ENCODE measurements at places on chromosomes 7 and 10. TPM values are rescaled to one million over a fixed set of nuclear protein-coding genes. Genes with fewer than 3 reads are reported as not detected.

- no peak for DNase-seq
These were observed 99.5 kb downstream of the ELFN1 start for GRCh38 chr7:1769286-1770200.

- DNase-seq = no peak
These were observed 25.3 kb downstream of the TARP start for GRCh38 chr7:38248069-38248567.

DNA sequence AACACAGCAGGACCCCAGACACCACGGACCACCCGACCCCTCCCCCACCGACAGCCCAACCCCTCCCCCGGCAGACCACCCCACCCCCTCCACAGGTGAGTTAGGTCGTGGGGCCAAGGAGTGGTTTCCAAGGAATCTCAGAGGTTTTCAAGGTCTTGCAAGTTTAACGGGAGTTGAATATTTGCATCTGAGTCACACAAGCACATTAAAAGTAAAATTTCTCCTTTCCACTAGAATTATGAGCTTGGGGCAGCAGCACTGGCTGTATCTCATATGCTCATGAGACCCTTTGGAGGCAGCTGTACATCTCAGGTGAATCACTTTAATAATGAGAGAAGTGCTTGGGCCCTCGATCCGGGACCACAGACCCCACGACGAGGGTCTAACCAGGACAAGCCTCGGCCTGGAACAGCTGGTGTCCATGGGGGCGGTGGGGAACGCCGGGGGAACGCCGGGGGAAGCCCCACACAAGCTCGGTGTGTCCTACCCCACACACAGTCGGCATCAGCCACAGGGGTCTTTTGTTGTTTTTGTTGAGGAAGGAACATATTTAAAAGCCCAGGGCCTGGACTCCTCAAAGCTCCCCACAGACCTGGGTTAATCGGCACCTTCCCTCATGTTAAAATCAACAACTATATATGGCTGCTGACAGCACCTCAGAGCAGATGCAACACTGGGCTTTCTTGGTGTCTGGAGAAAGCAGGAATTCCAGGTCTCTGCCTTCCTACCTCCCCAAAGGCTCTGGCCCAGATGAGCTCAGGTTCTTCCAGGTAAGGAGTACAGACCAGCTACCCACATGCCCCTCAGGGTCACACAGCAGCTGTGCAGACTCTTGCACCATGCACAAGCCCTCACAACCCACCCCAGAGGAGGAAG, 130.3 kb downstream of the DIP2C start:
- no peak for DNase-seq

- no peak for DNase-seq
These were observed 30.6 kb upstream of the C10orf120 start for GRCh38 chr10:122730238-122730637.

The MYO3A gene
- 0.10 TPM for total RNA-seq

GRCh38 chr7:125820495-125820894, 890.9 kb upstream of the POT1 start:
- DNase-seq = no peak

DNA sequence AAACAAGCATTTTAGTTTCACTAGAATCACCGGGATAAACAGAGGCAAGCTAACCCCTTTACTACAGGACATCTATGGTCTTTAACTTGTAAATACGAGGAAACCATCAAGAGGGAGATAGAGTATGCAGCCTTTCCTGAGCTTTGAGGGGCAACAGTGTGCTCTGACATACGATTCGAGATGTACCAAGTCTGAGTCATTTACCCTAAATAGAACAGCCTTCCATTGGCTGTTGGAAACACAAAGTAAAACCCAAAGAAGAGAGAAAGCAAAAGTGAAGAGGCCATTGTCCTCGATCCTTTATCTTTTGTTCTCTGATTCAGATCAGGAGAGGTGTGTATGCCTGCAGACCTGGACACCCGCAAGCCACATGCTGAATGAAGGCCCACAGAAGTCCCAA, 289.5 kb downstream of the KCNMA1 start:
- DNase-seq = no peak

All from left lobe of liver (tissue), 2 donors.